NCI-H524 (cell line): ENCODE measurements at places on chromosomes 5 and 9.

DNA sequence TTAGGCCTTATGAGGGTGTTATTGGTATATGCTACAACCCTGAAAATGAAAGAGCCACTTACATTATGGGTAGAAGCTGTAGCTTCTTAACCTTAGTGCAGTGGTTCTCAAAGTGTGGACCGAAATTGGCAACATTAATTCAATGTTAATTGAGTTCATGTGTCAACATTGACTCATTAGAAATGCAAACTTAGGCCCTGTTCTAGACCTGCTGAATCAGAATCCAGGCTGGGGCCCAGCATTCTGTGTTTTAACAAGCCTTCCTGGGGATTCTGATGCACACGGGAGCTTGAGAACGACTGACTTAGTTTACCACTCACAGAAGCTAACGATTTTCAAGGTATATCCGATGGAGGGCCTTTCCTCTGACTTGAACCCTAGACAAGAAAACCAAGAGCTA lies 7.3 kb downstream of the VLDLR start:
- no peak for DNase-seq

DNA sequence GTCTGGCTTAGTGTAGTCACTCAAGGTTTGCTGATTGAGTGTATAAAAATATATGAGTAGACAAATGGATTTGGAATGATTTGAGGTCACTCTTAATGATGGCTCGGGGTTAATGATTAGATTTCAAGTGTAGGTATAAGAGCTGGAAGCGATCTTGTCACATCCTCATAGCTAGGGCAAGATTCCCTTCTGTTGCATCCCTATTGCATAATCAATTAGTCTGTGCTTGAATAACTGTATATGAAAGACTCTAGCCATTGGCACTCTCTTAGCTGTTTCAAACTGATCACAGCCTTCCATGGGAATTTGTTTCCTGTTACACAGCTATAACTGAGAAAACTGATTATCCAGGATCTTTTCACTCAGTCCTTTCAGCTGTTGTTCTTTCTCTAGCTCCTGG lies 811.6 kb downstream of the TLE4 start:
- DNase-seq: no peak

- peak; percentile 61 for DNase-seq
Measured at GRCh38 chr9:34409154-34409553, 32.5 kb upstream of the MYORG start.

- DNase-seq: no peak
Measured at GRCh38 chr5:150054569-150054968, 31.8 kb downstream of the CSF1R start.

- DNase-seq: no peak
Measured at GRCh38 chr9:117783828-117784227, 79.6 kb downstream of the TLR4 start.

GRCh38 chr9:99368341-99369326 lies 146.6 kb downstream of the SEC61B start:
- DNase-seq: no peak

GRCh38 chr9:100170085-100170484 lies 71.0 kb downstream of the INVS start:
- DNase-seq: no peak

DNA sequence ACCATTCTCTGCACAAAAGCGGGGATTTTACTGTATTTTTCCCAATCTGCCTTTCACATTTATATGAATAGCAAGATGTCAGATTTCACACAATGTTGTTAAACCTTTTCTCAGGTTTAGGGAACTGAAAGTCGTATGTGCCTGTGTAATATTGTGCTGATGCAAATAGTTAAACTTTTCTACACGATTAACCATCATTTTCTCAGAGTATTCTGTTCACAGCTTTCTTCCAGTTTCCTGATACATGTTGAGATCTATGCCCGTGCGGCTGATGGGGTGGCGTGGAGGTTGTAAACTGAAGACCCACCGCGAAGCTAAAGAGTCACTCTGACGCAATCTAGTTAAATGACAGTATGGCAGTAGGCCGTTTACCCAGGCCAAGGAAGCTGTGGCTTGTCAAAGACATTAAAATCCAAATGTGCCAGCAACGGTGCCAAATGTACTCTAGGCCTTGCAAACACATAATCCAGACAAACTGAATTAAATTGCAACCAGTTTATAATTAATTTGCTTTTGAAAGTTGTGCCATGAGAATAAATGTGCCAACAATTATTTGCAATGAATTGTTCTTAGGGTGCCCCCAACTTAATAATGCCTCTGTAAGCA lies 145.7 kb downstream of the EBF1 start:
- DNase-seq: no peak

DNA sequence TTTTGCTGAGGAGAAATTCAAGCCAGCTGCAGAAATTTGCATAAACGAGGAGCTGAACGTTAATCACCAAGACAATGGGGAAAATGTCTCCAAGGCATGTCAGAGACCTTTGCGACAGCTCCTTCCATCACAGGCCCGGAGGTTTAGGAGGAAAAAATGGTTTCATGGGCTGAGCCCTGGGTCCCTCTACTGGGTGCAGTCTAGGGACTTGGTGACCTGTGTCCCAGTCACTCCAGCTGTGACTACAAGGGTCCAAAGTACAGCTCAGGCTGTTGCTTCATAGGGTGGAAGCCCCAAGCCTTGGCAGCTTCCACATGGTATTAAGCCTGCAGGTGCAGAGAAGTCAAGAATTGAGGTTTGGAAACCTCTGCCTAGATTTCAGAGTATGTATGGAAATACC lies 207.5 kb downstream of the DENND1A start:
- no peak for DNase-seq

GRCh38 chr9:37999588-38000189 lies 69.3 kb downstream of the SHB start:
- no peak for DNase-seq

- DNase-seq: no peak
Measured at GRCh38 chr5:80632700-80633099, 21.8 kb upstream of the MSH3 start.

GRCh38 chr9:33165263-33166151 lies 1.6 kb downstream of the B4GALT1 start:
- DNase-seq: no peak

DNA sequence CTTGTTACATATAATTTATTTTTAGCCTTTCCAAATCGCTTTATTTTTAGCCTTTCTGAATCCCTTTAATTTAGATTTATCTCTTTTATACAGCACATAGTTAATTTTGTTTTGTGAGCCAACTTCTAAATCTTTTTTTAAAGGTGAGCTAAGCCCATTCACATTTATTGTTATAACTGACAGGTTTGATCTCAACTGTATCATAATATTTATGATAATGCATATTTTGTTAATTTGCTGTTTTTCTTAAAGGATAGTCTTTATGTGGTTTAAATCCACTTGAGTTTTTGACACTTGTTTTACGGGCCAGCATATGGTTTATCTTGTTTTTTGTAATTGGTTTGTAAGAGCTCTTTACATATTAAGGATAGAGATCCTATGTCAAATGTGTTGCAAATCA lies 177.8 kb upstream of the SMIM23 start:
- no peak for DNase-seq

DNA sequence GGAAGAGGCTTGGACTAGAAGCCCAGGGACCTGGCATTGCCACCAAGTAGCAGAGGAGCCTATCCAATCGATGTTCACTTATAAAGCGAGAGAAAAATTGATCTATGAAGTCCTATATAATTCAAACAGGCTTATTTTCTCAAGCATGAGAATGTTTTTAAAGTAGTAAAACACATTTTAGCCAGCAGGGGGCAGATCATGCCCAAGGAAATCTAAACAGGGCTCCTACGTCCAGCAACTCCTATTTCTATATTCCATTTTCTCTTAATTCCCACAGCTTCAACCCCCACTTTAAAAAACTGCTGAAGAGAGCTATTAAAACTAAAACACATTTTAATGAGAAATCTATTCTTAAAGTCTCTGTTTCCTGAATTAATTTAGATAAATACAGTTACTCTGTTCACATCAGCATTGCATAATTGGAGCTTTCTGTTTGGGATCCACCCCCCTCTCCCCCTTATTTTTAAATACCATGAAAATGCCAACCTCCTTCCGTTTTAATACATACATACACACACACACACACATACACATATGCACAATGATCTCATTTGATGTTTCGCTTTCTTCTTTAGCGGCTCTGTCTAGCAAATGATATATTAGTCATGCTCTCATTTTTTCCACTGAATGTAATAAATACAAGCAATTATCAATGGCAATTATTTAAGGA lies 144.9 kb downstream of the MYO10 start:
- peak; percentile 5 for DNase-seq

DNA sequence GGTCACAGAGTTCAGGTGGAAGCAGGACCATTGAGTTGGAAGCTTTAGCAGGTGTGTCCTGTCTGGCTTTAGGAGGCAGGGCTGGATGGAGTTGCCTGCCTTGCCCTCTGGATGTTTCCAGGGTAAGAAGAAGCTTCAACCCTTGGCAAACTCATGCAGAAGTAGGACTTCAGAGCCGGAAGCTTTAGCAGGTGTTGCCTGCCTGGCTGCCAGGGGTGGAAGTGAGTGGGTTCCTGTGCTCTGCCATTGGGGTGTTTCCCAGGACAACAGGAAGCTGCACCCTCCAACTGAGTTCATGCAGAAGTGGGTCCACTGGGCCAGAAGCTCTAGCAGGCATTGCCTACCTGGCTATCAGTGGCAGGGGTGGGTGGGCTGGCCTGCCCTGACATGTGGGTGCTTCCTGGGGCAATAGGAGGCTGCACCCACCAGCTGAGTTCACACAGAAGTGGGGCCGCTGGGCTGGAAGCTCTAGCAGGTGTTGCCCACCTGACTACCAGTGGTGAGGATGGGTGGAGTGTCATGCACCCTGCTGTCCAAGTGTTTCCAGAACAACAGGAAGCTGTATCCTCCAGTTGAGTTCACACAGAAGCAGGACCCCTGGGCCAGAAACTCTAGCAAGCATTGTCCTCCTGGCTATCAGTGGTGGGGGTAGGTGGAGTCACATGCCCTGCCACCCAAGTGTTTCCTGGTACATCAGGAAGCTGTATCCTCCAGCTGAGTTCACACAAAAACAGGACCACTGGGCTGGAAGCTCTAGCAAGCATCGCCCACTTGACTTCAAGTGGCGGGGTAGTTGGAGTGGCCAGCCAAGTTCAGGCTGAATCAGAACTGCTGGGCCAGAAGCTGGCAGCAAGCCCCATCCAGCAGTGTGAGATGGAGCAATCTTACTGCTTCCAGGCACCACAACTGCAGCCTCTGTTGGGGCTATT lies 24.6 kb downstream of the LOX start:
- no peak for DNase-seq

DNA sequence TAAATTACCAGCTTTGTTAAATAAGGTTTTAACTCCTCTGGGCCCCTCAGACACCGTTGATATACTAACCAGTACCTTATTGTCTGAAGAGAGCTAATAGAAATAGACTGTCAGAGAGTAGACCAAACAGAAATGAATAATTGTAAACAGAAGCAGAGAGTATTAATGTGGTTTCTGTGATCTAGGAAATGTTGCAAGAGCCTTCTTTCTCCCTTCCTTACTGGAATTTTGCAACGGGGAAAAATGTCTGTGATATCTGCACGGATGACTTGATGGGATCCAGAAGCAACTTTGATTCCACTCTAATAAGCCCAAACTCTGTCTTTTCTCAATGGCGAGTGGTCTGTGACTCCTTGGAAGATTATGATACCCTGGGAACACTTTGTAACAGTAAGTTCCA lies 5.1 kb downstream of the TYRP1 start:
- DNase-seq: no peak

DNA sequence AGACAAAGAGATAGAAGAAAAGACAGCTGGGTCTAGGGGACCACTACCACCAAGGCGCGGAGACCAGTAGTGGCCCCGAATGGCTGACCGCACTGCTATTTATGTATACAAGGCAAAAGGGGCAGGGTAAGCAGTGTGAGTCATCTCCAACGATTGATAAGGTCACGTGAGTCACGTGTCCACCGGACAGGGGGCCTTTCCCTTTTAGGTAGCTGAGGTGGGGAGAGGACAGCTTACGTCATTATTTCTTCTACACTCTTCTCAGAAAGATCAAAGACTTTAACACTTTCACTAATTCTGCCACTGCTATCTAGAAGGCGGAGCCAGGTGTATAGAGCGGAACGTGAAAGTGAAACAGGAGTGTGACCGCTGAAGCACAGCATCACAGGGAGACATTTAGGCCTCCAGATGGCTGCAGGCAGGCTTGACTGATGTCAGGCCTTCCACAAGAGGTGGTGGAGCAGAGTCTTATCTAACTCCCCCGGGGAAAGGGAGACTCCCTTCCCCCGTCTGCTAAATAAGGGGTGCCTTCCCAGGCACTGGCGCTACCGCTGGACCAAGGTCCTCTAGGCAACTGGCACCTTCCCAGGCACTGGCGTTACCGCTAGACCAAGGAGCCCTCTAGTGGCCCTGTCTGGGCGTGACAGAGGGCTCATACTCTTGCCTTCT lies 6.1 kb upstream of the PRR16 start:
- peak; percentile 57 for DNase-seq

DNA sequence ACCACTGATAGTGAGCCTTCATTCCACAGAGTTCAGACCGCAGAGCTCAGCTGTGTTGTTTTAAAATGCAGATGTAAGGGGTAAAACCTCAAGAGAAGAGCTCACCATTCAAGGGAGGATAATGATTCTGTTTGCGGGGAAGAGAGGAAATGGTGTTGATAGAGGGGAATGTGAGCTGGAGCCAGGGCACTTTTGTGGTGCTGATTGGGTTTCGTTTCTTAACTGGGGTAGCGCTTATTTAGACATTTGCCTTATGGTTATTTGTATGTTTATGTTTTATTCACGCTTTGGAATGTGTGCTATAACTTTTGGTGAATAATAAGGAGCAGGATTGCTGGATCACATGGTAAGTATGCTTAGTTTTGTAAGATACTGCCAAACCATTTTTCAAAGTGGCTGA lies 42.5 kb downstream of the STXBP1 start:
- no peak for DNase-seq

DNA sequence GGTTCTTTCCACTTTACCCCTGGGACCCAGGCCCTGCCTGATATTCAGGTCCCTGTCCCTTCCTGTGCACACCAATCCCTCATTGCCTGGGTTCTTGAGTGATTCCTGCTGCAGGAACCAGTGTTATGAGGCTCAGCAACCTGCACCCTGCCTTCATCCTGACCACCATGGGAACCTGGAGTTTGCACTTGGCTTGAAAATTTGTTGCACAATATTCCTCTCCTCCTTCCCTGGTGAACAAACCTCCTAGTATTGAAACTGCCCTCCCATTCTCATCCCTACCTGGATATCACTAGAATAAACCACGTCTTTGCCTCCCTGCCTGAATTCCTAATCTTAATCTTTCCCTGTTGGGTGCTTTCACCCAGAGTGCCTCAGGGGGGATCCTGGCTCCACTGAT lies 52.1 kb upstream of the AFAP1L1 start:
- DNase-seq: no peak

DNA sequence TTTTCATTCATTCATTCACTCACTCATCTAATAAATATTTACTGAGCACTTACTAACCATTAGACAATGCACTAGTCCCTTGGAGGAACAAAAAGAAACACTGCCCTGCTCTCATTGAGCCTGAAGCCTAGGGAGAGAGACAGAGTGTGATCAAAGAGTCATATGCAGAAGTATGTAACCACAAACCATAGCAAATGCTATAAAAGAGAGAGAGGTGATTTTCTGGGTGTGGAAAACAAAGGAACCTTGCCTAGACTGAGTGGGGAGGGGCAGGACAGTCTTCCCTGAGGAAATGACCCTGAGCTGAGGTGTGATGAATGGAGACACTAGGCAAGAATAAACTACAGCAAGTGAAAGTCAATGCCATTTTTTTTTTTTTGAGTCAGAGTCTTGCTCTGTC lies 10.8 kb upstream of the ADRA1B start:
- no peak for DNase-seq
